Activated T-helper 9 cell treated with anti-CD3 and anti-CD28 coated beads, Interleukin-2, amount 50 U/mL, for 16 hours (primary cell): ENCODE measurements at places on chromosomes 1 and 21.

GRCh38 chr1:10610901-10611600 lies 136.3 kb downstream of the PEX14 start:
- DNase-seq, result no peak

- no peak for DNase-seq
Measured at GRCh38 chr1:36734356-36734755, 251.6 kb upstream of the CSF3R start.

DNA sequence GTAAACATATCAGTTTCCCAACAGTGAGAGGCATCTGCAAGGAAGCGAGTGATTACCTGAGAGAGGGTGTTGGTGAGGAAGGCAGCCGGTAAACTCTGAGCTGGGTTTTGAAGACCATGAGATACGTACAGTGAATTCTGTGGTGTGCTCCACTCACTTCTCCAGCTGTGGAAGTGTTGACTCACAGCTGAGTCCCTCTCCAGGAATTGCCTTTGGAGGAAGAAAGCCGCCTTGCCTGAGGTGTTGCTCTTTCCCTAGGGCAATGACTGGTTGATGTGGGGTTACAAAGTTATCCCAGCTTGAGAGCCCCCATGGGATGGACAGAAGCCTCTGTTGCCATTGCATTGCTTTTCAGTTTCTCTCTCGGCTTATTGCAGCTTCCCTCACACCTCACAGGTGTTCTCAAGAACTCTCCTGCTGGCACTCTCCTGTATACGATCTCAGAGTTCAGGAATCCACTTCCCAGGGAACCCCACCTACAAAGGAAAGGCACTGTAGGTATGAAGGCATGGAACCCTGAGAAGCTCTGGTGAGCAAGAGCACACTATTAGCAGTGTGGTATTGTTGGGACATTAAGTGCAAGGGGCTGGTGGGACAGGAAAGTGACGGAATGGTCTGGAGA lies 10.8 kb downstream of the NHLH1 start:
- no peak for DNase-seq

GRCh38 chr1:228765168-228765946 lies 30.1 kb downstream of the RHOU start:
- no peak for DNase-seq
